ENCODE measurements at places on chromosomes 2 and 18.

DNA sequence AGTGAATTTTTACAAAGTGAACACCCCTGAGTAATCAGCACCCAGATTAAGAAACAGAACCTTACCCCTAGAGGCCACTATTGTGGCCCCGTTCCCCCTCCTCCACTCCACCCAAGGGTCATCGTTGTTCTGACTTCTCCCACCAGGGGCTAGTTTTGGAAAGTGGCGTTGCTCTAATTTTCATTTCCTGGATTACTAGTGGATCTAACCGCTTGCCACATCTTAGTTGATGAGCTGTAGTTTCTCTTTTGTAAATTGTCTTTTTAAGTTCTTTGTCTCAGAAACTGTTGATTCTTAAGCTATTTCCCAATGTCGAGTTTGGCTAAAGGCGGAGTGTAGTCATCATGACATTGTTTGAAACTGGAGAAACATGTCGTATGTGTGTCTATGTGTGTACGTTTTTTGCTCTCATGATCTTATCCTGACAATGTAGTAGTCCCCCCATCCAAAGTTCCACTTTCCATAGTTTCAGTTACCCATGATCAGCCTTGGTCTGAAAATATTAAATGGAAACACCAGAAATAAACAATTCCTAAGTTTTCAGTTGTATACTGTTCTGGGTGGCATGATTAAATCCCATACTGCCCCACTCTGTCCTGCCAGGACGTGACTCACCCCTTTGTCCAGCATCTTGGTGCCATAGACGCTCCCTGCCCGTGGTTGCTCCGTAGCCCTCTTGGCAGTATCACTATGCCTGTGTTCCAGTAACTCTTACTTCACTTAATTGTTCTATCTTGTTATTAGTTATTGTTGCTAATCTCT, 71.0 kb upstream of the SP3 start:
- DNase-seq: no peak

DNA sequence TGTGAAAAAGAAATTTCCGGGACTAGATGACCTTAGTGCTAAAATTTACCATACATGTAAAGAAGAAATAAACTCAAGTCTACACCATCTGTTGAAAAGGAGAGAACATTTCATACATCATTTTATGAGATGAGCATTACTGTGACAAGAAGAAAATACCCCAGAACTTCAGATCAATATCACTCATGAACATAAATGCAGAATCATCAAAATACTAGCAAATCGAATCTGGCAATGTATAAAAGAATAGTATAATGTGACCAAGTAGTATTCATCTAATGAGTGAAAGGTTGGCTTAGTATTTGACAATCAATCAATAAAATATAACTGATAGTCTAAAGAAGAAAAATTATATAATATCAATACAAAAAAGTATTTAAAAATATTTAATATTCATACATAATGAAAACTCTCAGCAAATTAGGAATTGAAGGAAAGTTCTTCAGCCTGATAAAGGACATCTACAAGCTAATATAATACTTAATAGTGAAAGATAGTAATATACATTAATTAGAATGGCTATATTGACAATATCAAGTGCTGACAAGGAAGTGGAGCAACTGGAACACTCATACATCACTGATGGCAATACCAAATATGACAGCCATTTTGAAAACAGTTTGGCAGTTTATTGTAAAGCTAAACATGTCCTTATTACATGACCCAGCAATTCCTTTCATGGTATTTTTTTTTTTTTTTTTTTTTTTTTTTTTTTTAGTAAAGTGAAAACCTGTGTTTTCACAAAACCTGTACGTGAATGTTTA, 231.4 kb upstream of the ZEB2 start:
- no peak for DNase-seq

GRCh38 chr2:239184968-239185903, 215.6 kb downstream of the HDAC4 start:
- DNase-seq: no peak

DNA sequence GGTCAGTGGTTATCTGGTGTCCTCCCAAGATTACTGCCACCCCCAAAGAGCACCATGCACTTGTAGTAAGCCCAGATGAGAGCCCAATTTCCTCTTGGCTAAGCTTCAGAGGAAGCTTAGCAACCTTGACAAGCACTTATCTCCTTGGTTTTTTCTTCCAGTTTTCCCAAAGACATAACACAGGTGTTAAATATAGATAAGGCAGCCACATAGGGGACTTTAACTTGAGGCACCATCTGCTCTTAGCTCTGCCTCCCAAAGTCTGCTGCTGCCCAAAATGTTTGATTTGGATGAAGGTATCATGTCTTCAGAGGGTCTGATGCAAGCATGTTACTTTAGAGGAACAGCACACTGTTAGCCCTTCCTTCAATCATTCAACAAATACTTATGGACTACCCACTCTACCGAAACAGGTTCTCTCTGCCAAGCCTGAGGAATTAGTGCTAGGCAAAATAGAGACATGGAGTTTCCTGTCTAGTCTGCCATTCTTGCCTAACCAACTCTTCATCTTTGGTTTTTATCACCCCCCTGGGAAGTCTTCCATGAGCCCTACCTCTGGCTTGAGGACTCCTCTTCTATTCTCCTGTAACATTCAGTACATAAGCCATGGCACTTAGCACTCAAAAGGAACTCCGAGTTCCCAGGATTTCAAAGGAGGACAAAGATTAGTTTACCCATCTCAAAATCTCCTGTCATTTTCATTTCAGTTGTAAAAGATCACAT, 73.7 kb downstream of the SP3 start:
- DNase-seq: no peak

- DNase-seq: no peak
Observed at GRCh38 chr2:147441182-147441581, 403.6 kb upstream of the ACVR2A start.

DNA sequence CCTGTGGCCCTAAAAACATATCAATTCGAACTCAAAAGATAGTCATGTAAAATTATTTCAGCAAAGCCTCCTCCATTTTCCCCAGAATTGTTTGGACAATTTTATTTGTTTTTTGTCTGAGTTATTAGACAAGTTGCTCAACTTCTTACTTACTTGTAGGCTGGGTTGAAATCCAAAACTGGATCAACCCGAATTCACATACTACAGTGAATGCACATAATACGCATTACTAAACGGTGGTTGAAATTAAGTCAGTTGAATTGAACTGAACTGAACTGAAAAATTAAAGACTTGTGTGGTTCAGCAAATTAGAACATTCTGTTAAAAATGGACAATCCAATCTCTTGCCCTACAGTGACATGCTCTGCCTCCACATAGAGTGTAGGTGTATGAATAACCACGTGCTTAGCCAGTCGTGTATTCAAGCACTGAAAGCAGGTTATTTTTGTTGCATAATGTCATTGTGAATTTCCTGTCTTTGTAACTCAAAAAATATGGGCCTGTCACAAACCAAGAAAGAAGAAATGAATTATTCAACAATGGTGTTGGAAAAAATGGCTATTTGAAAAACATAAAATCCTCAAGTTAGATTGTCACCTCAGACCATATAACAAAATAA, 441.0 kb downstream of the TXNL1 start:
- no peak for DNase-seq

GRCh38 chr2:98464772-98465310, 20.2 kb downstream of the INPP4A start:
- no peak for DNase-seq

GRCh38 chr18:35432565-35433001, 55.4 kb upstream of the ZNF396 start:
- no peak for DNase-seq

DNA sequence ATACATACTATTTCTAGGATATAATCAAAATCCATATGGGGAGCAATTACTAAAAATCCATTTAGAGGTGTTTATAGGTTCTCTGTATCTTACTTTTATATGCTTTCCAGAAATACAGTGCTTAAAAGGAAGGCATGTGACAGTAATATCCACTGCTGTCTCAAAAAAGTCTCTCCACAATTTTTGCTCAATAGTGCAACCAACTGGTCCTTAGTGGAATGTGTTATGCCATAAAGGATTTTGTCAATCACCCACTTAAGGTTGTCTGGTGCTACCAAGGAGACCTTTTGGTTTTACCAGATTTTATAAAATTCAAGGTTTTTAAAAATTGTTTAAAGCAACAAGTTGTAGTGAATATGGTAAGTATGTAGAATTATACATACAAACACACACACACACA, 328.5 kb upstream of the DSEL start:
- DNase-seq: no peak
